Endodermal cell (in vitro differentiated cells): ENCODE measurements at places on chromosomes 2 and 18. TPM values are rescaled to one million over a fixed set of nuclear protein-coding genes. Genes with fewer than 3 reads are reported as not detected.

Gene ASB18
- total RNA-seq: not detected in 3 replicates

DNA sequence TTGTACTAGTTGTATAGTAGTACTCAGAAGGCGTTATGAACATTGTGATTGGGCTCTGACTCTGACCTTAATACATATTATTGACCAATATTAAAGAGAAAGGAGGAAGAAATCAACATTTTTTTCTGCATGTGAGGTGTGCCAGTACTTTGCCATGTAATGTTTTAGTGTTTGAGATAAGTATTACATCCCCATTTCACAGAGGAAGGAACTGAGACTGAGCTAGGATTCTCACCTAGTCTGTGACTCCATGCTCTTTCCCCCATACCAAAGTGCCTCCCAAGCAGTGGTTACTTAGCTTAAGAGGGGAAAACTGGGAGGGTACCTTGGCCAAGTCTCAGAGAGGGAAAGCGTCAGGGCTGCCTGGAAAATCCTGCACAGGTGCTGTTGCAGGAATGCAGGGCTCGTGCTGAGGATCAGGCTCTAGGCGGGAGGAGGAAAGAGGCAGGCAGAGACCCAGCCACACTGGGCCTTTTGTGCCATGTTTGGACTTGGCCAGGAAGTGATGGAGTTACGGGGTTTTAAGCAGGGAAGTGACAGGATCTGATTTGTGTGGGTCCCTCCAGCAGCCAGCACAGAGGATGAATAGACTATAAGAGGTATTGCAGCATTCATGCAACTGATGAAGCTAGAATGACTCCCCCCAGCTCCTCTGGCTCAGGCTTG lies 1.7 kb downstream of the PNKD start:
- no peaks in the 10 kb centered on the region for H3K27me3 ChIP-seq
- no peak overlapping the region for H3K27ac ChIP-seq
- H3K4me3 ChIP-seq: peak overlapping the region; percentile 97
- DNase-seq: no peak

DNA sequence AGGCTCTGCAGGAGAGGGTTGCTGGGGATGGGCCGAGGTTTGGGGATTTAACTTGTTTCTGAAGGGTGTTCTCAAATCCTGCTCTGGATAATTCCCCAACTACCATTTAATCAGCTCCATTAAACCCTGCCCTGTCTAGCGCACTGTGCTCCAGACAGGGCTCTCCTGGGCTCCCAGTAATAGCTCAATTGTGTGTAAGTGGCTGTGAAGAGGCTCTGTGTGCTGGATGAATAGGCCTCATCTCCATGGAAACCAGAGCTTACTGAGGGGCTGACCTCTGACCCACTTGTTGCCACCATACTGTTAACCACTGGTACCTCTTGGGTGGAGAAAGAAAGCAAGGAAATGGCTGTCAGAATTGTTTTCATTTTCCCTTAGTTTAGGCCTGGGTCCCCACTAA lies 92.9 kb downstream of the TGOLN2 start:
- no peaks in the 10 kb centered on the region for H3K27me3 ChIP-seq
- peak overlapping the region; percentile 88 for H3K27ac ChIP-seq
- DNase-seq: no peak
- H3K4me3 ChIP-seq: no peak overlapping the region

GRCh38 chr2:37629529-37629928 lies 41.9 kb downstream of the CDC42EP3 start:
- H3K36me3 ChIP-seq: no peaks in the 10 kb centered on the region
- H3K27me3 ChIP-seq: peaks cover 22% of the 10 kb centered on the region
- H3K4me1 ChIP-seq: peaks cover 4% of the 10 kb centered on the region
- H3K27ac ChIP-seq: no peak overlapping the region
- DNase-seq: no peak
- no peak overlapping the region for H3K4me3 ChIP-seq

Gene STEAP3
- 7.9 and 8.8 TPM in 2 replicates for total RNA-seq

DNA sequence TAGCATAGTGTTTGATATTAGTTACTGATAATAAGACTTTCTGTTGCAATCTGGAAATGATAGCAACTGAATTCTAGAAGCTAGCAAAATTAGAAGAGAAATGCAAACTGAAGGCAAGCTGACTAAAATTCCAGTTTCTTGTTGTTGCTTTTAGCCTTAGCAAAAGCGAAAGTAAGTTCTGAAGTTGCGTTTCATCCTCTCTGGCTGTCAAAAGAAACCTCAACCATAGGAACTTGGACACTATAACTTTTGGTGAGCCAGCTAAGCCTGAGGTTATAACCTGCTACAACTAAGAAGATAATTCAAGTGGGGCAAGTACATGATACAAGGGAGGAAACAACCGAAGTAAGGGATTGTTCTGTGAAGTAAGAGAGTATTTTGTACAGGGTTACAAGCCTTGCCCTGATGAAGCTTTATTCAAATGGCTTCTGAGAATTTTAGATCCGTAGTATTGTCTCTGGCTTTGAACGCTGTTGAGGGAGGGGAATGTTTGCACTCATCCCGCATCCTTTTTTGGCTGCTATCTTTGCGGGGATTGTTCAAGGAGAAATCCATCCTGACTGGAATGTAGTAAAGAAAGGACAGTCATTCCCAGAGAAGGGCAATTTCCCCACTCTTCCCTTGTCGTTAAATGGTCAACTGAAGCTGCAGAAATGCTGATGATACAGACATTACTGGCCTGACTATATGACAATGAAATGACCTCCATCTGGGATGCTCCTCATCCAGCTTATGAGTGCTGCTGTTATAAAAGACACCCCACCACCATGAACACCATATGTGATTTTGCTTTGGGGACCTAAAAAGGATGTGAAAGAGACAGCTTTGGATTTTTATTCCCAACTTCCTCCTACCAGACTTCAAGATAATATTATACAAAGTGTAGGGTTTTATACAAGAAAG lies 7.0 kb upstream of the TMX3 start:
- DNase-seq: no peak
- no peaks in the 10 kb centered on the region for H3K4me1 ChIP-seq
- no peak overlapping the region for H3K4me3 ChIP-seq
- H3K36me3 ChIP-seq: no peaks in the 10 kb centered on the region

- H3K27ac ChIP-seq: no peak overlapping the region
- no peaks in the 10 kb centered on the region for H3K36me3 ChIP-seq
- H3K4me3 ChIP-seq: no peak overlapping the region
- no peaks in the 10 kb centered on the region for H3K4me1 ChIP-seq
- H3K27me3 ChIP-seq: no peaks in the 10 kb centered on the region
Measured at GRCh38 chr18:46732201-46732600, 24.7 kb downstream of the ST8SIA5 start.

Gene RESP18
- total RNA-seq: not detected in 2 replicates

GRCh38 chr2:206341396-206341795 lies 66.9 kb downstream of the ZDBF2 start:
- no peaks in the 10 kb centered on the region for H3K27me3 ChIP-seq
- no peak overlapping the region for H3K4me3 ChIP-seq
- no peak for DNase-seq

DNA sequence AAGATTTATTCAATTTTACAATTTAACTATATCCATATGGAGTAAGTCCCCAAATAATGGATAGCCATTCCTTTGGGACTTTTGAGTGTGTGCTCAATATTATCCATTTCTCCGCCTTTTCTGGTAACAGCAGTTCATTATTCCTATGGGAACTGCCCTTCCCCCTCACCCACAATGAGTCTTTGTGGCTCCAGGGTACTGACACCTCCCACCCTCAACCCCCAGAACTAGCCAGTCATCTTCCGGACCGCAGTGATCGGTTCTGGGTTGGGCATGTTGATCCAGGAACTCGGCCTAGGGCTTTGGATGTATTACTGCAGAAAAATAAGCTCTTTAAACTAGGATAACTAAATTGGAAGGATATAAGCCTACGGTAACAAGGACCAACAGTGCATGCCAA lies 45.4 kb upstream of the CCDC150 start:
- H3K27ac ChIP-seq: no peak overlapping the region
- H3K4me1 ChIP-seq: peaks cover 3% of the 10 kb centered on the region
- no peak for DNase-seq
- no peaks in the 10 kb centered on the region for H3K36me3 ChIP-seq
- H3K4me3 ChIP-seq: no peak overlapping the region

GRCh38 chr2:68214381-68214780 lies 38.0 kb downstream of the PPP3R1 start:
- H3K27me3 ChIP-seq: no peaks in the 10 kb centered on the region
- DNase-seq: no peak
- no peak overlapping the region for H3K27ac ChIP-seq
- no peak overlapping the region for H3K4me3 ChIP-seq
- H3K36me3 ChIP-seq: peaks cover 42% of the 10 kb centered on the region
- H3K4me1 ChIP-seq: peaks cover 6% of the 10 kb centered on the region

GRCh38 chr18:24019641-24020331 lies 5.2 kb downstream of the TTC39C start:
- H3K27me3 ChIP-seq: peaks cover 23% of the 10 kb centered on the region
- H3K4me3 ChIP-seq: no peak overlapping the region
- no peak for DNase-seq
- peaks cover 5% of the 10 kb centered on the region for H3K4me1 ChIP-seq

- H3K36me3 ChIP-seq: no peaks in the 10 kb centered on the region
- H3K4me3 ChIP-seq: no peak overlapping the region
- no peaks in the 10 kb centered on the region for H3K27me3 ChIP-seq
- no peak for DNase-seq
Measured at GRCh38 chr2:40281021-40281940, 170.6 kb downstream of the SLC8A1 start.

Gene UGT1A3
- total RNA-seq: not detected in 3 replicates

- H3K27ac ChIP-seq: peak overlapping the region; percentile 70
- H3K36me3 ChIP-seq: no peaks in the 10 kb centered on the region
- peak overlapping the region; percentile 90 for H3K4me3 ChIP-seq
- DNase-seq: peak; percentile 87
Measured at GRCh38 chr18:58044370-58045241, 580 bp downstream of the NEDD4L start.

Gene CCDC141
- total RNA-seq: 142 to 160 TPM (median 144 TPM) in 3 replicates

- H3K4me1 ChIP-seq: no peaks in the 10 kb centered on the region
- no peak for DNase-seq
- H3K4me3 ChIP-seq: no peak overlapping the region
- no peaks in the 10 kb centered on the region for H3K36me3 ChIP-seq
- no peaks in the 10 kb centered on the region for H3K27me3 ChIP-seq
- no peak overlapping the region for H3K27ac ChIP-seq
Measured at GRCh38 chr2:32844253-32844652, 102.5 kb upstream of the LTBP1 start.

DNA sequence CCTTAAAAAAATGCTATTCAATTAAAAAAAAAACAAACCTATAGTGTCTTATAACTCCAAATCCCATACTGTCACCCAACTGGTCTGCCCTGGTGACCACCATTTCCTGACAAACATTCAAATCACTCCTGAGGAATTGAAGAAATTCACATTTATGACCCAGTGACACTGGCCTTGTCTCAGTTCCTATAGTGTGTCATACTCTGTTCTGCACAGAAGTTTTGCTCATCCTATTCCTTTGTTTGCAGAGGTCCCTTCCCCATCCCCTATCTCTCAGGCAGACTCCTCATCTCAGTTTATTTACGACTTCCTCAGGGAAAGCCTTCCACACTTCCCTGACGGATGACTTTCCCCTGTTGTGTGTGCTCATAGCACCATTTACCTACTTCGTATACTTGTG lies 14.7 kb downstream of the ZC3H6 start:
- no peak overlapping the region for H3K4me3 ChIP-seq
- no peak overlapping the region for H3K27ac ChIP-seq
- DNase-seq: no peak
- H3K4me1 ChIP-seq: no peaks in the 10 kb centered on the region
- H3K27me3 ChIP-seq: no peaks in the 10 kb centered on the region
- H3K36me3 ChIP-seq: no peaks in the 10 kb centered on the region

Gene B3GNT2
- total RNA-seq: 55.9 and 59.2 TPM in 2 replicates

DNA sequence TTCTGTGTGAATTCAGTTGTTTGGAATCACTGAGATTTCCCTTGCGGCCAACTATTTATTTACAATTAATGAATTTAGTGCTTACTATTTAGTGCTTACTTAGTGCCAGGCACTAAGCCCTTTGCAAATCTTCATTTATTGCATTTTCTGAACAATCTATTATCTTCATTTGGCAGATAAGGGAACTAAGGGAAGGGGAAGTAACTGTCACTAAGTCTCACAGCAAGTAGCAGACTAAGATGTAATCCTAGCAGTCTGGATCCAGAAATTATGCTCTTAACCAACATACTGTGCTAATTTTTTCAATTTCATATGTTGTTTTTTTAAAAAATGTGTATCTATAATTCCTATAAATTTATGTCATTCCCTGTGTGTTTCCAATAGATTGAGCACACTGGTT lies 214.4 kb upstream of the EPC2 start:
- H3K4me1 ChIP-seq: no peaks in the 10 kb centered on the region
- no peak overlapping the region for H3K4me3 ChIP-seq
- no peak for DNase-seq
- no peak overlapping the region for H3K27ac ChIP-seq
- H3K27me3 ChIP-seq: no peaks in the 10 kb centered on the region
- H3K36me3 ChIP-seq: no peaks in the 10 kb centered on the region

DNA sequence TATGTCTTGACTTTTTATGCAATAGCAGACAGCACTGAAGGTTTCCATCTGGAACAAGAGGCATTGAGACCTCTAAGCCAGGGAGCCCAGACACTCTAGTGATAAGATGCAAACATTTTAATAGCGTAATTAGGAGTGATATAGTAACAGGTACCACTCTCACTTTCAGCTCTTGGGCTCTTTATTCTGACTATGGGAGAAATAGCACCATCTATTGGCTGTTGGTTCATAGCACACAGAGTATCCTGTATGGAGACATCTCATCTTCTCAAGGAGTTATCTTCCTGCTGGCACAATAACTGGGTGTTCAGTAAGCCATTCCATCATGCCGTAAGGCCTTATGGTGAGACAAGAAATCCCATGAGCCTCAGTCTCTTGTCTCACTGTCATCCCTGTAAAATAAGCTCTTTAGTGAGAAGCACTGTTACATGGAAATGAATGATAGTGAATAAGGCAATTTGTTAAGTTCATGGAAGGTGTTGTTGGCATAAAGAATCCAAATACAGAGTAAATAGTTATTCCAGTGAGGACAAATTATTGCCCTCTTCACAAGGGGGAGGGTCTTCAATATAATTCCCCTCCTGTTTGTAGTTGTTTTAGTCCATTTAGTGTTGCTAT lies 48.3 kb downstream of the THUMPD2 start:
- no peak overlapping the region for H3K4me3 ChIP-seq
- DNase-seq: peak; percentile 51
- H3K36me3 ChIP-seq: peaks cover 28% of the 10 kb centered on the region
- H3K27me3 ChIP-seq: no peaks in the 10 kb centered on the region
- no peak overlapping the region for H3K27ac ChIP-seq

DNA sequence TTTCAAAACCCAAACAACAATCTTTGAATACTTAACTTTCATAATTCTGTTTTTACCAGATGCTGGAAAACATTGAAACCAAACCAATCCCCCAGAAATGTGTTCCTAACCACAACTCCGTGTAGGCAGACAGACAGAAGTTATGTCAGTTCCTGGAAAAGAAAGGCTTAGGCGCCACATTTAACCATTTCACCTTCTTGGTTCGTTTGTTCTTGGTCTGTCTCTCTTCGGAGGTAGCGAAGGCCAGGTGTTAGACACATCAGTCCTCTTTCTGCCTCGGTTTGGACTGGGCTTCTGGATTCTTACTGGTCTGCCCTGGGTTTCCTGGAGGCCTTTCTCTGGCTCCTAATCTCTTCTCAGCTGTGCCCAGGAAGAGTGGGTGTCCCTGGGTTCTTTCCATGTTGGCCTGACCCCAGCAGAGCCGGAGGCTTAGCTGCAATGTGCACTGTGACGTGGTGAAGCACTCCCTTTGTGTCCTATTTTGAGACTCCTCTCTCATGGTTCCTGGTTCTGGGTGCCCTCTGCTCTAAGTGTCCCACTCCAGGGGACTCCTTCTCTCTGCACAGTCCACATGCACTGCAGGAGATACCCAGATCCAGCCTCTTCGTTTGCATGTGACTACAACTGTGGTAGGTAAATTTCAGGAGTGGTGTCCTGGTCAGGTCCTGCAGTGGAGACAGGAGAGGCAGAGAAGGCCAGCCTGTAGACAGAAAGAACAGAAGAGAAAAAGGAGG lies 23.1 kb upstream of the RAB31 start:
- no peak for DNase-seq
- H3K4me3 ChIP-seq: no peak overlapping the region
- no peaks in the 10 kb centered on the region for H3K27me3 ChIP-seq
- no peak overlapping the region for H3K27ac ChIP-seq
- H3K4me1 ChIP-seq: no peaks in the 10 kb centered on the region
